ENCODE measurements at places on chromosomes 2 and 18. TPM values are rescaled to one million over a fixed set of nuclear protein-coding genes. Genes with fewer than 3 reads are reported as not detected.

DNA sequence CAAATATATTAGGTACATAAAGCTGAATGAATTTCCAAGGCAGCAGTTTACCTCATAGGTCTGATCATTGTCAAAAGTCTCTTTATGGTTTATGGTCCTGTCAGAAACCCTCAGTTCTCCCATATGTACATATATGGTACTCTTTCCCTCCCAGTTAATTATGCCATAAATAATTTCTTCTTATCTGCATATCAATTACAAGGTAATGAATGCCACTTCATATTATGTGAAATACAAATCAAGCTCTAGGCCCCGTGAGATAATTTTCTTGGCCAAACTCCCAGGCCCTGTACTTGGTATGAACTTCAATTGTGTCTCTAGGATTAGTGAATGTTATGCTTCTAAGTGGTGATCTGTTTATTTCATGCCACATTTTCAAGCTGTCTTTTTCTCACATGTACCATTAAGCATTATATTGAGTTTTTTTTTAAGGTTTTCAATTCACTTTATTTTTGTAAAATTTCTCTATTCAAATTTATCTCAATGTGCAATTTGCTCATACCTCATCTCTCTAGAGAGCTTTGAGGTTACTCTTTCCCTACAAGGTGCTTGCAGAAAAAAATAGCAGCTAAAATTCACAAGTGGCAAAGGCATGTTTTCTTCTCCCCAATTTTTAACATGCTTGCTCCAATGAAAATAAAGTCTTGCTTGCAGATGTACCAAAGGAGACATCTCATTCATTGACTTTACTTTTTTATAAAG is 430.6 kb upstream of the VRK2 start:
- no peak for DNase-seq

DNA sequence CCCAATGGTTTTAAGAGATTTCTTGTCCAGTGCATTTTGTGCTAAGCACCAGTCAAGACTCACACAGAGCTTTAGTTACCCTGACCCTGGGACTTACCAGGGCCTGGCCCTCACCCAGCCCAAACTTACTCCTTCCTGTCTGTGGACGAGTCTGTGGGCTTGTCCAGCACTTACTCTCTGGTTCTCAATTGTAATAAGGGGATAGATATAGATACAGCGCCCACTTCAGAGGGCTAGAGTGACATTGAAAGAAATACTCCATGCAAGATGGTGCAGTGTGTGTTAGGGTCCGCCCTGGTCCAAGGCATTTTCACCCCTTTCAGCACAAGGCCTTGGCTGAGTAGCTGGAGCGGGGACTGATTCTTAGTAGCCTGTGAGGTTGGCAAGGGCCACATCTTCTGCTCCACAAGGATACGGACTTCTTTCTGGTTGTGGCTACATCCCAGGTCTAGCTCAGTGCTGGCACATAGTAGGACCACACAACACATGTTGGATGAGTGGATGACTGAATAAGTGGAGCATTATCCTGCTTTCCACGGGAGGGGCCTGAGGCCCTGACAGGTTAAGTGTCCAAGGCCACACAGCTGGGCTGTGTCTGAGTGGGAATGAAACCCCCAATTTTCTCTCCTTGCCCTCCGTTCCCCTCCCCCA is 3.8 kb upstream of the ARID5A start:
- no peak for DNase-seq

DNA sequence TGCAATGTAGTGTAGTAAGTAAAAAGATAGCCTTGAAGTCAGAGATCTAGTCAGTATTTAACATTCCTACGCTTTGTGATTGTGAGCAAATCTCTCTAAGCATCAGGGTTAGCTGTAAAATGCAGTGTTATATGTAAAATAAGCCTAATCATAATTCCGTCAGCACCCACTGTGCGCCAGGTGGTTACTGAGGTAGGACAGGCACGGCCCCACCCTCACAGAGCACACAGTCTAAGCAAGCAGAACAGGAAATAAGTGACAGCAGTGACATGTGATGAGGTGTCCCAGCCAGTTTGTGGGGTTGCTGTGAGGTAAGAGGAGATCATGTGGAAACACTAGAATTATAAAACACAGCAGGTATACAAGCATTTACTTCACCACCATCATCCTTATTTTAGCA is 267.1 kb downstream of the ICOS start:
- no peak for DNase-seq

DNA sequence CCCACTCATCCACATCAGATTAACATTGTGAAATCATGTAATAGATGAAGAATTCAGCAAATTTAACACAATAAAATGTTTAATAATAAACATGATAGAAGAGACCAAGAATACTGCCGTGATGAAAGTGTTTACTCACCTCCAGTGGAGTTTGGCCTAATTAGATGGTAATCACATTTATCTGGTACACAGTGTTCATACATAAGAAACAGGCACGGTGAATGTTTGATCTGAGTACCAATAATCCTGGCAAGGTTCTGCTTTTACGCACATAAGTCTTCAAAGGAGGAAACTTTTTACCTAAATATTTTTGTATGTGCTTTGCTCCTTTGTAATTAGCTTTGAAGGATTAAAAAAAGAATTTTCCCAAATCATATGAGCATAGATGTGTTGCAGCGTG is 122.5 kb downstream of the IRS1 start:
- no peak for DNase-seq

- DNase-seq: no peak
Measured at GRCh38 chr2:29245742-29246382, 130.6 kb downstream of the CLIP4 start.

LPIN2 gene
- 36.2 TPM for total RNA-seq

DNA sequence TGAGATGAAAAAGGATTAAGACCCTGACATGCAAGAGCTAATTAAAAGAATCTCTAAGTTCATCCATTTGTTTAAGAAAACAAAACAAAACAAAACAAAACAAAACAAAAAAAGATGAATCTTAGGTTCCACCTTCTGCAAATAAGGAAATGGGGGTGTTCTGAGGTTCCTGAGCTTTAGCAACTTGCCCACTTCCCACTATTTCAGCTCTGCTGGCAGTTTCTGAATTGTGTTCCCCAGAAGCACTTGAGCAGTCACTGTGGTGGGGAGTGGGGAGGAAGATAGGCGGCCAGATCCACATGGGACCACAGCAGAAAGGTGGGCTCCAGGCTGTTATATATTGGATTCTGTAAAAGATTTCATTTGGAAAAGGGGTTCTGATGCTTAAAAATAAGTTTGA is 20.3 kb downstream of the INO80C start:
- no peak for DNase-seq

YES1 gene
- total RNA-seq: 127 TPM

- no peak for DNase-seq
Measured at GRCh38 chr2:96795076-96795475, 21.0 kb upstream of the CNNM3 start.

ADRA2B gene
- not detected for total RNA-seq

DNA sequence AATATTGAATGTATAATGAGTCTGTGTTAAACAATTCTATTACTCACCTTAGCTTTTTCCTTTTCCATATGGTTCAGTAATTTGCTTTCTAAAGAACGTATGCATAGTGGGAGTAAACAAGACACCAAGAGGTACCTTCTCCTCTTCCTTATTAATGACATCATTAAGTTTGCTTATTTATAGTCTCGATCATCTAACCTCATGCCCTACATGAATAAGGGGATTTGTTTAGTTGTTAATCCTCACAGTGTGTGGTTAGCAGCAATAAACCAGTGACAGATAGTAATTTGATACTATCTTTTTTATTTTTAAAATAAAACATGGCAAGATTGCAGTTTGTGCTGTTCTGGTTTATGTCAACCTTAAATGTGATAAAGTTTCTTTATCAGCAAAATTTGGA is 69.7 kb downstream of the COBLL1 start:
- peak; percentile 21 for DNase-seq

RGPD5 gene
- 9.2 TPM for total RNA-seq

TLX2 gene
- 0.34 TPM for total RNA-seq

- no peak for DNase-seq
Measured at GRCh38 chr18:46374850-46375249, 270.7 kb downstream of the HAUS1 start.

- no peak for DNase-seq
Measured at GRCh38 chr2:142866426-142866825, 11.0 kb upstream of the KYNU start.

DNAH7 gene
- 0.64 TPM for total RNA-seq

ZC3H15 gene
- total RNA-seq: 60.2 TPM

GRCh38 chr2:113896791-113897190 is 6.9 kb downstream of the ACTR3 start:
- DNase-seq: no peak

DNA sequence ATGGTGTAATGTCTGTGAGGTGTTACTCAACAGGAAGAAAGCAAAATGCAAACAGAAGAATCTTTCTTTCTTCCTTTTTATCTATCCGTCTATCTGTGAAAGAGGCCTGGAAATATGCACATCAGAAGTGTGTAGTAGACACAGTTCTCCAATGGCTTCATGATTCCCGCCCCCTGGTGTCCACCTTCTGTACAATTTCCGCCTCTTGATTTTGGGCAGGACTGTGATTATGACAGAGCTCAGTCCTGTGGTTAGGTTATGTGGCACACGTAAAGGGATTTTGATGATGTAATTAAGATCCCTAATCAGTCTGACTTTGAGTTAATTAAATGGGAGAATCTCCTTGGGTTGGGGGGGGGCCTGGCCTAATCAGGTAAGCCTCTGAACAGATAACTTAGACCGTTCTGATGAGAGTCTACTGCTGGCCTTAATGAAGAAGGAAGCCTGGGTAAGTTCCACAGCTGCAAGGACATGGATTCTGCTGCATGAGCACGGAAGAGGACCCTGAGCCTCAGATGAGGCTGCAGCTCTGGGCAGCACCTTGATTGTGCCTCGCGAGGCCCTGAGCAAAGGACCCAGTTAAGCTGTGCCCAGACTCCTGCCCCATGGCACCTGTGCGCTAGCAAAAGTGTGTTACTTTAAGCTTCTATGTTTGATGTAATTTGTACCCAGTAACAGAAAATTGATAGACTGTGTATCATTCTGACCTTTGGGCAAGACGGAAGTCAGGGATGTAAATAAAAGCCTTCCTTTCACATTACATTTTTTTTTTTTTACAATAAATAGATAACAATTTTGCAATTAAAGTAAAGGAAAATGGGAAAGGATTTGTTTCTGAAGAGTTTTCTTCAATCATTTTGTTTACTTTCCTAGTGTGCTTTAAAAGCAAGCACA is 11.3 kb upstream of the KCNF1 start:
- DNase-seq: peak; percentile 36

TMEM131 gene
- 7.9 TPM for total RNA-seq

- no peak for DNase-seq
Measured at GRCh38 chr2:31075431-31075830, 62.8 kb downstream of the GALNT14 start.

RAX gene
- not detected for total RNA-seq

DNA sequence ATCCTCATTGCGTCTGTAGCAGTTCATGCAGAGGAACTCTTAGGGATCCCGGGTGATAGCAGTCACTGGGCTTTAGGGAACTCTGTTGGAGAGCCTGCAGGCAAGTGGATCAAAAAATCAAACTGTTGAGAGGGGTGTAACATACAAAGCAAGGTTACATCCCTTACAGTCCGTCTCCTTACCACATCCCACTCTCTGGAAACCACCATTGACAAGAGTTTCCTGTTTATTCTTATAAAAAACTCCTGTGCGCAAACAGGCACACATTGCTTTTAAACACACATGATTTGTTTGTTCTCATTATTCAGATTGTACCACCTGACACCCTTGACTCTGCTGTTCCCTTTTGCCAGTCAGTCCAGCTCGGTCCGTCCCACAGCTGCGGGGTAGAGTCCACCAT is 137.7 kb downstream of the LTBP1 start:
- no peak for DNase-seq

- DNase-seq: no peak
Measured at GRCh38 chr2:152613235-152613634, 104.0 kb downstream of the PRPF40A start.

C1GALT1C1L gene
- total RNA-seq: 2.4 TPM

GPR148 gene
- total RNA-seq: not detected

- DNase-seq: no peak
Measured at GRCh38 chr2:234679301-234679740, 182.4 kb upstream of the ARL4C start.

ALPG gene
- not detected for total RNA-seq

TNFRSF11A gene
- 1.3 TPM for total RNA-seq

DNA sequence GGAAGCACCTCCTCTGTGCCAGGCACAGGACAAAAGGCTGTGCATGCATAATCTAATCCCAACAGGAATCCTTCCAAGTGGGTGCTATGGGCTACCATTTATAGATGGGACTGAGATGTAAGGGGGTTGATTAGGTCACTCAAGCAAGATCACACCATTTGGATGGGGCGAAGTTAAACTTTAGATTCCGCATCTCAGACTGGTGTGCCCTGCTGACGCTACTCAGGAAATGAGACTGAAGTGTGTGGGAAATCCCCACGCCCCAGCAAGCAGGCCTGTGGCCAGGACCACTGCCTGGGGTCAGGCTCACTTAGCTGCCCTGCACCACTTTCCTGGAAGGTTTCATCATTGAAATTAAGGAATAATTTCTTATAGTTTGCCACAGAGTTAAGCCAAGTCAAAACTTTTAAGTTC is 70.5 kb upstream of the PPP1CB start:
- peak; percentile 82 for DNase-seq

- no peak for DNase-seq
Measured at GRCh38 chr18:34864836-34865497, 154.9 kb downstream of the DTNA start.

- DNase-seq: peak; percentile 22
Measured at GRCh38 chr2:29698216-29698615, 223.2 kb downstream of the ALK start.

SERPINB11 gene
- total RNA-seq: not detected

ORMDL1 gene
- 76.3 TPM for total RNA-seq

DNA sequence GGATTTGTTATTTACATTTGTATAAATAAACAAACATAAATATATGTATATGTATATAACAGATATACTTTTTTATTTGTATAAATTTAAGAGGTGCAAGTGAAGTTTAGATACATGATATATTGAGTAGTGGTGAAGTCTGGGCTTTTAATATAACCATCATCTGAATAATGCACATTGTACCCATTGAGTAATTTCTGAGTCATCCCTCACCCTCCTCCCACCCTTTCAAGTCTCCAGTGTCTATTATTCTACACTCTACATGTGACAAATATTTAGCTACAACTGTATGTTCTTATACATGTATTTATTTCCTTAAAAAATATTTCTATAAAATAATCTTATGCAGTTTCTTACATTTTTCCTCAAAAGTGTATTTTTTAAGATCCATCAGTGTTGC is 358.7 kb upstream of the TFPI start:
- no peak for DNase-seq
